MCF 10A (cell line): ENCODE measurements at places on chromosomes 5 and 9.

- peak; percentile 94 for DNase-seq
Measured at GRCh38 chr9:124835026-124835557, 18.2 kb upstream of the WDR38 start.

- peak; percentile 21 for DNase-seq
Measured at GRCh38 chr9:26169708-26170107, 491.5 kb upstream of the TUSC1 start.

- DNase-seq = no peak
Measured at GRCh38 chr9:85876628-85877027, 64.3 kb upstream of the NAA35 start.

DNA sequence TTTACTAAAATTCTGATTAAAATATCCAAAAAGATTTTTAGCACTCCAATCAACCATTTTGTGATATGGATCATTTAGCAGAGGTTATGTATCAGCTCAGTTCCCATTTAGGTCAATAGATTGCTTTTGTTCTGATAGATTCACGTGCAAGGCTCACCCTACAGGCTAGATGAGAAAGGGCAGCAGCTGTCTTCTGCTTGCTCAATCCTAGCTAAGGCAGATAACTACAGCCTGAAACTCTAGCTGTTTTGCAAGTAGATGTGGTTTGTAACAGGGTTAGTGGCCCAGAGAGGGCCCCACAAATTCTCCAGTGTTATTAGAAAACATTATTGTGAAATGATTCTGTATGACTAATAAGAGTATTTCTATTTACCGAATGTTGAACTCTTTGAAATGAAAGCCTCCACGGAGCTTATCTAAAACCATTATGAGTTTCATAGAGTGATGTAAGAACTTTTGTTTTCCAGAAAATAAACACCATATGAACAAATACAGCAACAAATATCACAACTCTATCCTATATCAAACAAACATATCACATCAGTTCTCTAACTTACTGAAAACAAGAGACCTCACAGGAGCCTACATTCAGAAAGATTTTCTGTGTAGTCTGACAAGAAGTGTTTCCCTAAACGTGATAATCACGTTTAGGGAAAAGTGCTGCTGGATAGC, 841.9 kb upstream of the ACO1 start:
- peak; percentile 76 for DNase-seq

DNA sequence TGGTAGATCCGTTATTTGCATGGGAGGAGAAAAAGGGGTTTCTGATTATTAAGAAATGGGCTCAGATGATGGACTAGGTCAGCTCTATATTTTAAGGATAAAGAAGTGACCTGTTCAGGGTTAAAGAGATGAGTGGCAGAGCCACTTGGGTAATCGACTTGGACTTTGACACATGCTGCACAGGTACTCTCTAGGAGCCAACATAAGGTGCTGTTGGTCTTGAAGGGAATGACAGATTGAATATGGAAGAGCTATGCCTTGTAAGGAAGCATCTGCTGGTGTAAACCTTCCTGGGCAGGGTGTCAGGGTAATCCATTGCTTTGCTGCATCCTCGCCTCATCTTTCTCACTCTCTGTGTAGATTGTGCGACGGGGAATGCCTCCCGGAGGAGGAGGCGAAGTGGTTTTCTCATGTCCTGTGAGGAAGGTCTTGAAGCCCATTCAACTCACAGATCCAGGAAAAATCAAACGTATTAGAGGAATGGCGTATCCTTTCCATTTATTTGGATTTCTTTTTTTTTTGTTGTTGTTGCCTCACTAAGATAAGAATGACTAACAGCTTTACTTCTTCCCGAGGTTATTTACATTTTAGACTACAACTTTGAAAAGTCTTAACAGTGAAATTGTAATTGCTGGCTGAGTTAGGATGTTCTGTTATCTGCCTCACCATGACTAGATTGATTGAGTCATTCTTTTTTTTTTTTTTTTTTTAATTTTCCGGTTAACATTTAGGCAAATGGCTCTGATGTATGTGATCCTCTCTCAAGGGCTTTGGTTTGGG, 41.2 kb downstream of the RCL1 start:
- DNase-seq = peak; percentile 22

GRCh38 chr9:125914411-125914810, 167.2 kb downstream of the PBX3 start:
- no peak for DNase-seq

DNA sequence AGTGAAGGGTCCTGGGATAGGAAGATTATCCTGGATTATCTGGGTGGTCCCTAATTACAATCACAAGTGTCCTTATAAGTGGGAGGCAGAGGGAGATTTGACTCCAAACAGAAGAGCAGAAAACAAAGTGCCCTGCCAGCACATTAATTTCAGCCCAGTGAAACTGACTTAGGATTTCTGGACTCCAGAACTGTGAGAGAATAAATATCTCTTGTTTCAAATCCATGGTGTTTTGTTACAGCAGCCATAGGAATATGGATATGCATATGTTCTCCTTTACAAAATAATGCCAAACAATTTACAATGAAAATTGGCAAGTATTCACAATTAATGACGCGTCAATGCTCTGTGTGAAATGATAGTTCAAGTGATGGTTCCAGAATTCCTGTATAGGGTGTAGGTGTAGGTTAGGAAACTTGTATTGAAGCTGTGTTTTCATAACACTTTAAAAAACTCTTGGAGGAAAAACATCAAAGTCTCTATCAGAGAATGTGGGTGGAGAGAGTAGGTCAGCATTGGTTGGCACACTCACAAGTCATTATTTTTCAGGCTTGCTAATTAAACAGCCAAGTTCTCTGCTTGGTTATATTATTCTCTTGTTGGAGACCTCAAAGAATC, 19.9 kb upstream of the PLPP1 start:
- DNase-seq = no peak

DNA sequence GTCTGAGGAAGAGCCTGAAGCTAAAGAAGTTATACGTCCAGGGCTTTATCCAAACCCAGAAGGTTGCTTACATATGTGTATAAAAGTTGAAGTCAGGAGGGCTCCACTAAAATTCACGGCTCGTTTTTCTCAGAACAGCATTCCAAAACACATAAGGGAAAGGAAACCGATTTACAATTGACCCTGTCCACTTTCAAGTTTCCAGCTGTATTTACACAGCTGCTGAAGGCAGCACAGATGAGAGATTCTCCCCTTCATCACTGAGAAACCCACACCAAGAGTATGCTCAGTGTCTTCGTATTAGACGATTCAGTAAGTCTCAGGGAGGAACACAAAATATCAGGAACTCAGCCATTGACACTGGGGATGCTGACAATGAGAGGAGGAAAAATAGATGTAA, 5.9 kb upstream of the NREP start:
- no peak for DNase-seq

- peak; percentile 39 for DNase-seq
Measured at GRCh38 chr5:146284016-146284415, 54.6 kb upstream of the POU4F3 start.

DNA sequence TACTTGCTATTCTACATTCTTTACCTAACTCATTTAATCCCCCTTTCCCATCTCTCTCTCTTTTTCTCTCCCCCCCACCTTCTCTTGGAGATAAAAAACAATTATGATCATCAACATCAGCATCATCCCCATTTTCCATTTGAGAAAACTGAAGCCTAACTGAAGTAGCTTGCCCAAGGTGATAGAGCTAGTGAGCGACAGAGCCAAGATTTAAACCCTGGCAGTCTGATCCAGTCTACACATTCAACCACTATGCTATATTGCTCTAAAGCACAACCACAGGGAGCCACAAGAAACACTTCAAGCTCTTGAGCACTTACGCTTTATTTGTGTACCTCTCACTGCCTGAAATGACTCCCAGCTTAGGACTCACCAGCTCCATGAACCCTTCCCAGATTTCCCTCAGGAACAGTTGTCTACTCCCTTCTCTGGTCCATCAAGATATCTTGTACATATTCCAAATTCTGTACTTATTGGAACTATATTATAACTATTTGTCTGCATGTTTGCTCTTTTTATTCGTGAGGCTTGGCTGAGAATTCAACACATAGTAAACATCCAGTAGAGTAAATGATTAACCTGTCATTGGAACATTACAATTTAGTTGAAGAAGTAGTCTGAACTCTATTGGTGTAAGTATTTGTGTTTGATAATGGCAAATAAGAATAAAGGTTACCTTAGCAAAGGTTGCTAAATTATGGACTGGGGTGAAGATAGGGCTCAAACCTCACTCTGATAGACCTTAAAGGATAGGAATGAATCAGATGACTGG, 164.8 kb downstream of the EFNA5 start:
- no peak for DNase-seq

DNA sequence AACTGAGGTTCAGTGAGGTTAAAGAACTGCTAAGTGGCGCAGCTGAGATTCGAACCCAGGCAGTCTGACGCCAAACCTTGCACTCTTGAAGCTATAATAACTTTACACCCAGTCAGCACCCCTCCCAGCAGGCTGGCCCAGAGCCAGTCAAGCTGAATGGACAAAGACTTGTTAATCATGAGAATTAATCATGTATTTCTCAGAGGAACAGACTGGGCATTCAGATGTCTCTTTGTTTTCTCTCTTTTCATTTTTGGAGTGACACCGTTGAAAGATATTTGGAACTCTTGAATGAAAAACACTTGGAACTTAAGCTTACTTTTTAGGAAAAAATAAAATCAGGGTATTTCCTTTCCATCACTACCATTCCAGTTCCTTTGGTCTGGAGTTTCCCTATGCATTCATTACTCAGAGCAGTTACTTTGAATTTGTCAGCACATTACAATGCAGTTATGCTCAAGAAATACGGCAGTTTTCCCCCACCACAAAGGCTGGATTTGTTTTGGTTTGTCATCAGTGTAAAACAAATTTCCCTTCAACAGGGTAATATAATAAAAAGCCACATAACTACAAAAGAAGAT, 22.6 kb upstream of the MAMDC2 start:
- DNase-seq = peak; percentile 74

DNA sequence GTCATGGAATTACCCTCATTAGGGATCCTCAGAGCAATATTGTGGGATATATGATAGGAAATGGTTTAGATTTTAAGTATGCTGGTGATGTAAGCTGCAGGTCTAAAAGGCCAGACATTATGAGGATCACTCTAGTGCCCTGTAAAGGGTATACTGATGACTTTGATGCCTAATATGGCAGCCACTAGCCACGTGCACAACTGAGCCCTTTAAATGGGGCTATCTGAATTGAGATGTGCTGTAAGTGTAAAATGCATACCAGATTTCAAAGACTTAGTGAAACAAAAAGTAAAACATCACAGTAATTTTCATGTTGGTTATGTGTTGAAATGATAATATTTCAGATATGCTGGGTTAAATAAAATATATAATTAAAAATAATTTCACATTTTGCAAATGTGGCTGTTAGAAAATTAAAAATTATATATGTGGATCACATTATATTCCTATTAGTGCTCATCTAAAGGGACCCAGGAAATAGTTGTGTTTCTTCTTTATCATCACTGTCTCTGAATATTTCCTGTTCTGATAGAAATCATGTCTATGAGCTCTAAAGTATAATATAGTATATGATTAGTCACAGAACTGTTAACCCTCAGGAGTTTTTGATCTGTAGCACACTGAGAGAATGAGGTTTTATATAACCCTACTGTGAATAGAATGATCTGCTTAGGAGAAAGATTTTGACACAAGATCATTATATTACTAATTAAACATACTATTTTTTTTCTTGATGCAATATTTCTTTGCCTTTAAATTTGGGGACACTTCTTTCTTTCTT, 50.1 kb downstream of the OSTF1 start:
- no peak for DNase-seq

- peak; percentile 52 for DNase-seq
Measured at GRCh38 chr5:219460-219863, 1.3 kb downstream of the SDHA start.

- DNase-seq = peak; percentile 9
Measured at GRCh38 chr5:171397599-171397998, 9.9 kb downstream of the NPM1 start.

DNA sequence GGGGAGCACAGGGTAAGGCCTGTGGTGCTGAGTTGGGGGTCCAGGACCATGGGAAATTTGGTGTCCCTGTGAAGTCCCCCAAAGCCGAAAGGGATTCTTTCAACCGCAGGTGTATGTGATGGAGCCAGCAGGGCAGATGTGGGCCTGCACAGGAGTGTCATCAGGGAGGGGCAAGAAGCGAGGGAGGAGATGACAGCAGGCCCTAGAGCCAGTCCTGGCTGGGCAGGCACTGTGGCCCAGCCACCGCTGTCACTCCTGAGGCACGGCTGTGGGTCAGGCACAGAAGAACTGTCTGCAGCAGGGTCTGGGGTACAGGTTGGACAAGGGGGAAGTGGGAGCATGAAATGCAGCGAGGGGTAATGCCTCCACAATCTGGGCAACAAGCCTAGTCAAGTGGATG, 4.8 kb downstream of the HK3 start:
- no peak for DNase-seq

- no peak for DNase-seq
Measured at GRCh38 chr9:89759572-89759971, 154.8 kb downstream of the GADD45G start.

GRCh38 chr5:146706321-146706972, 172.1 kb downstream of the PPP2R2B start:
- DNase-seq = no peak

GRCh38 chr9:30258094-30258493, 2126.3 kb upstream of the ACO1 start:
- DNase-seq = peak; percentile 6

DNA sequence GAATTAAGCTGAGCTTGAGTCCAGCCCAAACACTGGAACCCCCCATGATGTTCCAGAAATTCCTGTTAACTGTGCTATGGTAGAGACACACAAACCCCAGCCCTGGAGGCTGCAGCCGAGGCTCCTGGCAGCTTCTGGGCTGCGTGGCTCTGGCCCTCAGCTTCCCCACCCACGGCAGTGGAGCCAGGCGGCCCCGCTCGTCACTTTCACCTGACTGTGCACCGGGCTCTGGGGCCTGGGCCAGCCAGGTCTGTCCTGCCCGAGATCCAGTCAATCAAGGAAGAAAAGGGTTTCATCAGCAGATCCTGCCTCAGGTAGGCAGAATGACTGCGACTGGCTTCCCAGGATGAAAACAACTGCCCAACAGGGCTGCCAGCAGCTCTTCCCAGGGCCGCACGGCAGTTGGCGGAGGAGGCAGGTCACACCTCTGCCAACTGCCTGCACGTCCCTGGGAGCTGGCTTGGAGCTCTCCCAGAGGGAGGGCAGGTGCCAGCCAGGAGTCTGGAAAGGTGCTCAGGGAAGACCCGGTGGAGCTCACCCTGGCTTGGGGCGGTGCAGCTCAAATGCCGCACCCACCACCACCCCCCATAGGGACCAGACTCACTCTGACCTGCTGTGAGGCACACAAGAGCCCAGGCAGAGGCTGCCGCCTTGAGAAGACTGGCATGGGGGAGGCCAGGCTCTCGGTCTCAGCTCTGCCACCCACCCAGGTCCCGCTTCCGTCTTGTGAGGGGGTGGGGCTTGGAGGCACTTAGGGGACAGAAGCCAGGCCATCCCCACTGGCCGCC, 20.7 kb downstream of the BRD3 start:
- DNase-seq = no peak
